ENCODE measurements at places on chromosomes 12 and 14.

- no peak for DNase-seq
Measured at GRCh38 chr12:42583016-42583415, 6.5 kb downstream of the PRICKLE1 start.

GRCh38 chr12:57750561-57751431 is 1.3 kb downstream of the CDK4 start:
- DNase-seq = no peak

DNA sequence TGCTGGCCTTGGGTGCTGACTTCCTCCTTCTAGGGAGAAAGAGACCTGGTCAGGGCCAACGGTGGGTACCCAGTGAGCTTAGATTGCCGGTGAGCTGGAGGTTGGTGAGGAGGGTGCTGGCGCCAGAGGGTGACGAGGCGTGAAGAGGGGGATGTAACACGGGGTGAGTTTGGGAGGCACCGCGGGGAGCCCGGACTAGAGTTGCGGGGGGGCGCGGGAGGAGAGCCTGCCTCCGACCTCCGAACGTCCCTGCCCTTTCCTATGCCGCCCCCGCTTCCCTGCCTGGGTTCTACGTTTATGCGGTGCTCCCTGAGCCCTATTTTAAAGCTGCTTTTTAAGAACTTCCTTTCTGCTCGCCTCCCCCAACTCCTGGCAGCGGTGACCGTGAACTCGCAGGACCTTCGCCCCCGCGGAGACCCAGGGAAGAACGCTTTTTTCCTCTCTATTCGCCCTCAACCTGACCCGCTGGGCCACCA is 18.6 kb downstream of the OR6S1 start:
- peak; percentile 22 for DNase-seq

DNA sequence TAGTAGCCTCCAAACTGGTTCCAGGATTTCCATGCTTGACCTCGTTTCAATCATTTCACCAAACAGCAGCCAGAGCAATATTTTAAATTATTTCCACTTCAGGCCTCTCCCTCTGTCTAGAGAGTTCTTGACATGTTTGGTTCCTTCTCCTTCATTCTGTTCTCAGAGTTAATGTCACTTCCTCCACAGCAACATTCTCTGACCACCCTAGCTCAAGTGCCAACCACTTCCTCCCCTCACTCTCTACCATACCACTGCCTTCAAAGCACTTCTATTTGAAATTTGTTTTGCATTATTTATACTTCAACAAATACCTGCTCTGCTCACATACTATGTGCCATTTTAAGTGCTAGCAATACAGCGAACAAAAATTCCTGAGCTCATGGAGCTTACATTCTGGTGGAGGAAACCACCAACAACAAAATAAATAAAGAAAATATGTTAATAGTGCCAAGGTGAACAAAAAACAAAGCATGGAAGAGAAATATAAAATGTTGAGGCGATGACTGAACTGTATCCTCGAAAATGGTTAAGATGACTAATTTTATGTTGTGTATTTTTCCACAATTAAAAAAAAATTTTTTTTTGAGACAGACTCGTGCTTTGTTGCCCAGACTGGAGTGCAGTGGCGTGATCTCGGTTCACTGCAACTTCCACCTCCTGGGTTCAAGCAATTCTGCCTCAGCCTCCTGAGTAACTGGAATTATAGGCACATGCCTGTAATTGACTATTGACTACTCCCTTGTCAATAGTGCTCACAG is 17.3 kb downstream of the BAZ1A start:
- no peak for DNase-seq

GRCh38 chr12:41264281-41264680 is 76.2 kb downstream of the PDZRN4 start:
- peak; percentile 25 for DNase-seq

DNA sequence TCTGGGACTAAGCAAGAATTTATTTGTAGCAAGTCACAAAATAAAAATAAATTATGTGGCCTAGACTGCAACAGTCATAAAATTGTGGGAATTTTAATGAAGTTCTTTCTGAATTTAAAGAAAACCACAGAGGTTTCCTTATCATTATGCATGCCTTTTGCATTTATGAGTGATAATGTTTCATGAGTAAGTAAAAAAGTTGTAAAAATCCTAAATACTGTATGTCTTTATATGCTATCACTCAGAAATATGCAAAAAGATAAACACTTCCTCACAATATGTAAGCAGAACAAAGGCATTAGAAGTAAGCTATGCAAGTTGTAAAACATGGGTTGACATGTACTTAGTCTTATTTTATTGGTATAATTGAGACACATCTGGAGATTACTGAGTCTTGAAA is 239.4 kb upstream of the PDE3A start:
- no peak for DNase-seq

DNA sequence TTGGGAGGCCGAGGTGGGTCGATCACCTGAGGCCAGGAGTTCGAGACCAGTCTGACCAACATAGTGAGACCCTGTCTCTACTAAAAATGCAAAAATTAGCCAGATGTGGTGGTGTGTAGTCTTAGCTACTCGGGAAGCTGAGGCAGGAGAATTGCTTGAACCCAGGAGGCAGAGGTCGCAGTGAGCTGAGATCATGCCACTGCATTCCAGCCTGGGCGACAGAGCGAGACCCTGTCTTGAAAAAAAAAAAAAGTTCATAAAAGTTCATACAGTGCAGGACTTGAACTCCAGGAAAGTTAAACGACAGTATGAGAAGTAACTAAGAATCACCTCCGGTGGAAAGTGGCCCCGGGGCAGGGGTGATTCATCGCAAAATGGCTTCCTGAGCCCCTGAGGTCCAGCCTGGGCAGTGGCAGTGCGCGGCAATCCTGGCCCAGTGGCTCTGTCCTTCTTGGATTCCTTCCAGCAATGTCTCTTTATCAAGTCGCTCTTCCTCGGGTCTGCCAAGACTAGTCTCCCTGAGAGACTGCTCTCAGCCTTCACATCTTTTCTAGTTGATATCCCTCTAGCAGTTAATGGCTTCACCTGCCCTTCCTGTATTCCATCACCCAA is 16.7 kb upstream of the MAP1LC3B2 start:
- no peak for DNase-seq

DNA sequence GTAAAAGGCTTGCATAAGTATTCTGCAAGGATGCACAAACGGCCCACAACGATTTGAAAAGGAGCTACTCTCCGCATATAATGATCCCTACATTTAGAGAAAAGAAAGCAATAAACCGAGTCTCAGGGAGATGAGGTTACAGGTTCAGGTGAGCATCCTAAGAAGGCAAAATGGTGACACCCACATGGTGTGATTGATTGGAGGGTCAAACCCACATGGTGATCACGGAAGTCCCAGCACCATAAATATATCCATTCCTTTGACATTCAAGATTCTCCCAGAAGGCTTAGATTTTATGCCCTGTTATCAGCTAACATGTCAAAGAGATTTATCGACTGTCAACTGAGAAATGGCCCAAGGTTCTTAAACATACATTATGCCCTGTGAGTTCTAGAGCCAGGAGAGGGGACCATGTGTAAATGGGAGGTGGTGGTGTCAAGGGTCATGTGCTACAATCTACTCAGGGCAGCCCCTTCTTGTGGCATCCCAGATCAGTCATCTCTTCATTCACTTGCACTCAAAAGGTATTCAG is 282.2 kb downstream of the EMP1 start:
- DNase-seq = no peak

GRCh38 chr12:100801320-100801719 is 6.7 kb downstream of the ANO4 start:
- no peak for DNase-seq

- no peak for DNase-seq
Measured at GRCh38 chr12:92784356-92784755, 81.6 kb downstream of the PLEKHG7 start.

GRCh38 chr12:27711317-27711682 is 668 bp downstream of the MRPS35 start:
- DNase-seq = no peak

DNA sequence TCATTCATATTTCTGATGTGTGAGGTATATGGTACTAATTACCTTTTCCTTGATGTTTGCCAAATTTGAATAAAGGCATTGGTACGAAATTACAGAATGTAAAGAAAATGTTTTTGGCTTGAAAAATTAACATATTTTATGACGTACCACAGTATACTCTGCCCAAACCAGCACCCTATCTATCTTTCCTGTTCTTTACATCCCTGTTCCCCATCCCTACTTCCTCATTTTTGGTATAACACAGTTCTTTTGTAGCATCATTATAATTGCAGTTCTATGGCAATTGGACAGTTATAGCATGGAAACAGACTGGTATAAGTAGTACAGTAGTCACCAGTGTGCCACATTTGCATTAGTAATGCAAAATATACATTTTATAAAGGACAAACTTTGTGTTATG is 7.0 kb upstream of the CCT2 start:
- no peak for DNase-seq

DNA sequence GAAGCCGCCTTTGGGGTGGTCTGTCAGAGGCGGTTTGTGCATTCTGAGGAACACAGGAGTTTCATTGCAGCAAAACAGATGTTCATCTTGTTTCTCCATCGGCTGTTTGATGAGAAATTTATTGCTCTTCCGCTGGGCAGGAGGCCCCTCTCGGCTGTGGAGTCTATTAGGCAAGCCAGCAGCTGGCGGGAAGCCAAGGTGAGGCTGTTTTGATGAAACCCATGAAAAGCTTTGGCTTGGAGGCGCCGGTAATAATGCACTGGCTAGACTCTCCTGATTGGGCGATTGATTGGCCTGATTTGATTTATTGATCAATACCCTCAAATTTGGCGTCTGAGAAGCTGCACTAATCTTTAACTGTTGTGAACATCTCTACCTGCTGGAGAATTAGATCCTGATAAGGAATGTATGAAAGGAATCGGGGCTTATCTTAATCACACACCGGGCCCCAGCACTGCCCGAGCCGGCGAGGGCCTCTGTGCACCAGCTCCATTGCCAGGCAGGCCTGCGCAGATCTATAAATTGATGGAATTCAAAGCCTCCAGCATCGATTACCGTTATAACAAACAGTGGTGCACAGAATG is 187.7 kb downstream of the PHETA1 start:
- DNase-seq = peak; percentile 57

GRCh38 chr12:41944216-41944615 is 200.5 kb downstream of the GXYLT1 start:
- DNase-seq = no peak

DNA sequence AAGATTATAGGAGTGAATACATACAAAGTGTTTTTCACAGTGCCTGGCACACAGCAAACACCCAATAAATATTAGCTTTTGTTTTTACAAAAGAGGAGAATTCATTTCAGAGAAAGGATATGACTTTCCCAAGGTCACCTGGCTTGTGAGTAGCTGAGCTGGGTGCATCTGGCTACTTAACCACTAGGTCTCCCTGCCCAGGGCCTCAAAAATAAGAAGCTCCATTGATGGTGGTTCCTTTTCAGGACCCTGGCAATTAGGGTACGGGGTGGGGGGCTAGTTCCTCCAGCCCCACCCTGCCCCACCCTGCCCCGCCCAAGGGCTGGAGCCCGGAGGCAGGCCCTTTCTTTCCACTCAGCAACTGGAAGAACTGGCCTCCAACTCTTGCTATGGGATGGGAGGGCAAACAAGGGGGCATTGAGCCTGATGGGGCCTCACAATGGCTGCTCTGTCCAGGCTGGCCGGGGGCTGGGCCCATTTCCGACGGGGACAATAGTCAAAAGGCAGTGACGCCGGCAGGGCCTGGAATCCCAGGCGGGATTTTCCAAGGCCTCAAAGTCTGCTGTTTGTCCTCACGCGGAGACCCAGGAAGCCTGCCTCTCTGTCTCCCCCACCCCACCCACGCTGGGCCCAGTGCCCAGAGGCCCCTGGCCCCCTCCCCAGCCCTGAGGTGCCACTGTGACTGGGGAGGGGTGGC is 8.2 kb upstream of the ATG101 start:
- no peak for DNase-seq

DNA sequence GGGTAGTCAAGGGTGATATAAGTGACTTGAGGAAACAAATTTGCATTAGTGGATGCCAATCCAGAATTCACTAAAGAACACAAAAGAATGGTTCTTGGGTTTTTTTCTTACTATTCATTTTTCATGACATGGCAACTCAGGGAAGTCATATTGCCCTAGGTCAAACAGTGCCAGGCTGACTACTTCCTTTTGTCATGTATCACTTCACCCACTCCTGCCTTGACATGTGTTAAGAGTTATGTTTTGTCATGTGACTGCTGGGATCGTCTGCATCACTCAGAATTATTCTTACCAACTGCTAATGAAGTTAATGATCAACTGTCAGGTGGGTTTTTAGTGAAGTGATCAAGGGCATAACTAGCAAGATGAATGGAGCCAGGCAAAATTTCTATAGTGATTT is 74.2 kb downstream of the PRORP start:
- DNase-seq = peak; percentile 62

- no peak for DNase-seq
Measured at GRCh38 chr14:22524784-22525161, 64.3 kb downstream of the DAD1 start.

DNA sequence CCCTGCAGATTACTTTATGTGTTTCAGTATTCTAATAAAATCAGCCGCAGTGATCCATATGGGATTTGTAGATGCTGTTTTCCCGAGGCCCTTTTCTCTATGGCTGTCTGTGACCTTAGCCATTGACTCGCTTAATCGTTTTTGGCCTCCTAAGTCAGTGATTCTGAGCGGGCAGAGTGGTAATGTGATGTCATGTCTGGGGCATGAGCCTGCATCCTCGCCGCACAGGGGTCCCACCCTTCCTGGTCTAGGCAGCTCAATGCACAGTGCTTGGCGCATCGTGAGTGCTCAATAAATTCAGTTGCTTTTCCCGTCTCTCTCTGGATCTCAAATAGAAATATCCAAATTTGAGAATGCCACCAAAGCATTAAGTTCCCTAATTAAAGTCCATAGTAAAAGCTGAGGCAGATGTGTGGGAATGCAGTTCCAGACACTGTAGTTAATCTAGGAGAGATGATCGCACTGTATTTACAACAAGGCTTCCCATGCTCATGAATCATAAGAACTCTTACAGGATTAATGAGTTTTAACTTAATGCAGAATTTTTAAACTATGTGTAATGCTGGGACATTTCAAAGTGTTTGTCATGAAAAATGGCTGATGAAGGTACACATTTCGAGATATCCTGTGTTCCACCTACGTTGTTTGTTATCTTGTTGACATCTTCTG is 29.3 kb downstream of the HMGA2 start:
- no peak for DNase-seq

DNA sequence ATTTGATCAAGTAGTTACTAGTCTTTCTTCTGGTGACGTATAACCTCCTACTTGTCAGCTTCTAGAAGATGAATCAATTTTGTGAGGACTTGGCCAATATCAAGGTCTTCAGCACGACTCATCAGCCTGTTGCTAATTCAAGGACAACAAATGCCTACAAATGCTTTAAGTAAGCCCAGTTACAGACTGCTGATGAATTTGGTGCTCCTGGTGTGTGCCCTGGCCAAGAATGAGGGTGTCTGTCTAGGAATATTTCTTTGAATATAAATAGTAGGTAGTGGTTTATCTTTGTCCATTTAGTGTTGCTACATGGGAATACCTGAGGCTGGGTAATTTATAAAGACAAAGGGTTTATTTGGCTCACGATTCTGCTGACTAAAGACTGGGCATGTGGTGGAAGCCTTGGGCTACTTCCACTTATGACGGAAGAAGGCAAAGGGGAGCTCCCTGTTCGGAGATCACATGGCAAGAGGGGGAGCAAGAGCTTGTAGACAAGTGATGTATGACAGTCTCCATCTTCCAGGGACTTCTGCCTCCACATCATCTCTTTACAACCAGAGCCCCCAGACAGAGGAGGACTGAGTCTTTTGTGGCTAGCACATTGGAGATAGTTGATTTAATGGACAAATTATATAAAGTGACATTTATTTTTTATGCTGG is 180.2 kb downstream of the CRADD start:
- peak; percentile 22 for DNase-seq

All from inflammatory macrophage (primary cell).